ENCODE measurements at places on chromosomes 12 and 14.

DNA sequence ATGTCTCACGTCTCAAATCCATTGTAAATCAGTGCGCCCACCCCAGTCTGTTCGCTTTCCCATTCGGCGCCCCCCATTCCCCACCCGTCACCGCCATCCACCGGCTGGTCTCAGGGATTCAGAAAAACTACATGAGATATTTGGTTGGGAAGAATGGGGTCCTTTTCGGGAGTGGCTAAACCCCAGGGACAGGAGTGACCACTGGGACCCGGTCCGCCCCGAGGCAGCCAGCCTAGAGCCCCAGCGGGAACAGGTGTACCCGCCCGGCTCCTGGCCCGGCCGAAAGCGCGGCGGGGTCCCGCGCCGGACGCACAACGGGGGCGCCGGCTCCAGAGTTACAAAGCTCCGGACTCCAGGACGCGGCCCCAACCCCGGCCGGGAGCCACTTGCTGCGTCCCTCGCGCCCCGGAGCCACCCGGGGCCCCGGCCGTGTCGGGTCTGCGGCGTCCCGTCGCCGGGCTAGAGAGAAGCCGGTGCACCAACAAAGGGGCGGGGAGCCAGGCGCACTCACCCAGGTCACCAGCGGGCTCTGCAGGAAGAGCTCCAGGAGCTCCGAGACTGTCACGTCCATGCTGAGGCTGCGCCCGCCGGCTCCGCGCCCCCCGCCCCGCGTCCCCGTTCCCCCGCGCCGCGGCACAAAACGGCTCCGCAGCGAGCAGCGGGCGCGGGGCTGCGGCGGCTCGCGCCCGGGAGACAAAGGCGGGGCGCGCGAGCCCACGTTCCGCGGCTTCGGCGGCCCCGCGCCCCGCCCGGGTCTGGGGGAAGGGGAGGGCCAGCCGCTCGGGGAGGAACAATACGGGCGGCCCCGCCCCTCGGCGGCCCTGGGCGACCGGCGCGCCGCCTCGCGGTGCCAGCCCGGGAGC is at the start of gene CCDC88C:
TSS of gene CCDC88C (minus strand) at position 701 of the 863 bp plus-strand sequence. CDS start at position 571, 130 bp downstream.
- peak; percentile 75 for DNase-seq

- peak; percentile 49 for DNase-seq
These were observed 59.3 kb upstream of the CCDC91 start for GRCh38 chr12:28130625-28131598.

GRCh38 chr12:114013575-114014345 is 47.6 kb upstream of the RBM19 start:
- DNase-seq, result peak; percentile 13

- no peak for DNase-seq
These were observed 62.2 kb downstream of the TECPR2 start for GRCh38 chr14:102424923-102425322.

DNA sequence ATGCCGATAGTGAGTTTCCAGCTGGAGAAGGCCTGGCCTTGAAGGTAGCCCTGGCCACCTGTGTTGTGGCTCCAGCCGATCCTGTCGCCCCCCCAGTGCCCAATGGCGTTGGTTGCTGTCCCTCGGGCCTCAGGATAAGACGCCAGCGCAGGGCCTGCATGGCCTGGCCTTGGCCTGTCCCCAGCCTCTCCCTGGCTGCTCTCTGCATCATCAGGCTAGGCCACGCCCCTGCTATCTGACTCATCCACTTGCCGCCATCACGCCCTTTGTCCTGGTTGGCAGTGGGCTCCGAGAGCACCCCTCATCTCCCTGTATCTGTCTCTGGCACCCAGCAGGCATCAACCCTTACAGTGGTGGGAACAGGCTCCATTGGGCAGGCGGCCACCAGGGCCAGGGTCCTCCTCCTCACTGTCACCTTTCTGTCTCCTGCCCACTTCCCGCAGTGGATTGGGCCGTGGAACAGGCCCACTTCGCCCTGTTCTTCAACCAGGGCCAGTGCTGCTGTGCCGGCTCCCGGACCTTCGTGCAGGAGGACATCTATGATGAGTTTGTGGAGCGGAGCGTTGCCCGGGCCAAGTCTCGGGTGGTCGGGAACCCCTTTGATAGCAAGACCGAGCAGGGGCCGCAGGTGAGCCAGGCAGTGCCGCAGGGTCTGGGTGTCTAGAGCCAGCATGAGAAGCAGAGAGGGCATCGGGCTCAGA is 25.6 kb downstream of the ALDH2 start:
- peak; percentile 48 for DNase-seq

DNA sequence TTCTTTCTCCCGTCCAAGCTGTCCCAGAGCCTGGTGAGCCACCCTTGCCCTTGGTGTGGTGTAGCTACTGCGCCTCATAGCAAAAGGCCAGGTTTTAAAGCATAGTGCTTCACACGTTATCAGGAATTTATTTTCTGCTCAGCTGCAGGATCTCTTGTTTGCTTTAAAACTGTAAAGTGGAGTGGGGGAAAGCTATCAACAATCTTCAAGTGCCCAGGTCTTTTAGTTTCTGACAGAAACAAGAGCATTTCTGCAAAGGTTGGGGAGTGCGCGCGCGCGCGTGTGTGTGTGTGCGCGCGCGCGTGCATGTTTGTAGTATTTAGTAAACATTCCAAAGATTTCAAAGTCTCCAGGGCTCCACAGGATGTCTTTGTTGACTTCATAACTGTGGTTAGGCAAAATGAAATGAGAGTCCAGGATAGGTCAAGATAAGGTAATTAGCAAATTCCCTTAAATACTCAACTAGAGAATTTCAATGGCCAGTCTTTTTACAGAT is 45.5 kb downstream of the EML1 start:
- DNase-seq, result peak; percentile 25
